M059J (cell line): ENCODE measurements at places on chromosomes 6 and 20. TPM values are rescaled to one million over a fixed set of nuclear protein-coding genes. Genes with fewer than 3 reads are reported as not detected.
A peak's percentile ranks its signal among the peaks of the same experiment; 100 is the strongest.

DNA sequence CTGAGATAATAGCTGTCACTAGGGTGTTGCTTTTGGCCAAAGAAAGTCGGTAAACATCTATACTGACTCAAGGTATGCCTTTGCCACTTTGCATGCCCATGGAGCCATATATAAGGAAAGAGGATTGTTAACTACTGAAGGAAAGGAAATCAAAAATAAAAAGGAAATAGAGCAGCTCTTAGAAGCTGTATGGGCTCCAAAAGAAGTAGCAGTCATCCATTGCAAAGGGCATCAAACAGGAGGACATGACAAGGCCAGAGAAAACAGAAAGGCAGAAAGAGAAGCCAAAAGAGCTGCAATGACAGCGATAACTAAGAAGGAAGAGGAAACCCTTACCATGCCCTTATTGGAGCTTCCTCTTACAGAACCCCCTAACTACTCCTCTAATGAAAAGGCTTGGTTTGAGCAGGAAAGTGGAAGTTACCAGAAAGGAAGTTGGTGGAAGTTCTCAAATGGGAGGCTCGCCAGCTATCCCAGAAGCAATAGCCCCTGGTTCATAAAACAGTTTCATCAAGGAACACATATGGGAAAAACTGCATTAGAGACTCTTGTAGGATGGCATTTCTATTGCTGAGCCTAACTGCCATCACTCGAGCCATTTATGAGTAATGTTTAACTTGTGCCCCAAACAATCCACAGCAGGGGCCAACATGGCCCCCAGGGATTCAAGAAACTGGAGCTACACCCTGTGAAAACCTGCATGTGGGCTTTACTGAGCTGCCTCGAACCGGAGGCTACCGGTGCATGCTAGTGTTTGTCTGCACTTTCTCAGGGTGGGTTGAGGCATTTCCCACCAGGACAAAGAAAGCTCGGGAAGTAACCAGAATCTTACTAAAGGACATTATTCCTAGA lies 7.0 kb downstream of the IL22RA2 start:
- no peak for DNase-seq

- no peak for DNase-seq
Observed at GRCh38 chr20:60300374-60300773, 342.2 kb downstream of the CDH26 start.

GRCh38 chr6:145372671-145373151 lies 362.6 kb downstream of the EPM2A start:
- peak; percentile 88 for DNase-seq

- DNase-seq: no peak
Observed at GRCh38 chr20:10626896-10627295, 46.9 kb downstream of the JAG1 start.

GRCh38 chr6:140388192-140388802 lies 1013.8 kb upstream of the CITED2 start:
- DNase-seq: peak; percentile 71

DNA sequence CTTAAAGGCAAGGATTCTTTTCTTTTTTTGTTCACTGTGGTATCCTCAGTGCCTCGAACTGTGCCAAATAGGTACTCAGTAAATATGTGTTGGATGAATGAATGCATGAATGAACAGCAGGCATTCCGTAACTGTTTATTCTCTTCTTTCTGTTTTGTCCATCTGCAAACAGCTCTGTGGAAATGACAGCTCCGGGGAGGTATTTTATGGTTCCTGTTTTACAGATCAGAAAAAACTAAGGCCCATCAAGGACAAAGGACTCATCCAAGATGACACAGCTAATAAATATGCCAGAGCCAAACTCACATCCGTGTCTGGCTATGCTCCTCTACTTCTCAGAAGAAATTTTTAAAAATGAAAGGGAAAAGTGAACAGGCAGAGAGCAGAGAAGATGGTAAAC lies 21.0 kb downstream of the JPH2 start:
- DNase-seq: peak; percentile 99

DNA sequence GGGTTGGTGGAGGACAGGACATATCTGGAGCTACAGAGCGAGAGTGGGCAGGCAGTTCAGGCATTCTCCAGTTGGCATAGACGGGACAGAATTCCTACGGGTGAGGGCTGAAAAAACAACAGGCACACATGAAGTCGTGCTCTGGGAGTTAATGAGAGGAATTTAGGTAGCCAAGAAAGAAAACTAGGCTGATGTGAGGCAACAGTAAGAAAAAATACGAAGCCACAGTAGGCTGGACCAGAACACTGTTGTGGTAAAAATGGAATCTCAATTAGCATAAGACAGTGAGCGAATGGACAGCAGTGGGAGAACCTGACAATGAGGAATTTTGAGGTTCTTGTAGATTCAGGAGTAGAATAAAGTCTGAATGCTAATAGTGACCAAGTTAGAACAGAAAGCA lies 488.1 kb upstream of the AGPAT4 start:
- no peak for DNase-seq

GRCh38 chr6:113076116-113076515 lies 729.0 kb downstream of the RFPL4B start:
- DNase-seq: no peak

SEMG1 gene
- total RNA-seq: not detected in 2 replicates

DNA sequence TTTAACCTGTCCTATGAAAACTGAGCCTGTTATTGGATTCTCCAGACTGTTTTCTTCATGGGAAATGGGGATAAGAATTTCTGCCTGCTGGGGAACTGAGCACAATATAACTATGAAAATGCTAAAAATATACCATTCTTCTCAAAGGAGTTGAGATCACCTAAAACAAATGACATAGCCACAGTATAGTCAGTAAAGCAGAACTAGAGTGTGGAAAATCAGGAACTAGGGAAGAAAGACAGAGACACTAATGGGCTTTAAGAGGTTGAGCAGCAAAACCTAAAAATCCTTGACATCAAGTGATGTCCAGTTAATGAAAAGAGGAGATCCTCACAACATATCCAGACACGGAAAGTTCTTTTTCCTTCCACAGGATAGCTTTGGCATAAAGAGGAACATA lies 215.7 kb upstream of the CST7 start:
- DNase-seq: no peak

GRCh38 chr6:154602296-154602695 lies 91.8 kb upstream of the CNKSR3 start:
- peak; percentile 69 for DNase-seq

RAB44 gene
- not detected in 2 replicates for total RNA-seq

DNA sequence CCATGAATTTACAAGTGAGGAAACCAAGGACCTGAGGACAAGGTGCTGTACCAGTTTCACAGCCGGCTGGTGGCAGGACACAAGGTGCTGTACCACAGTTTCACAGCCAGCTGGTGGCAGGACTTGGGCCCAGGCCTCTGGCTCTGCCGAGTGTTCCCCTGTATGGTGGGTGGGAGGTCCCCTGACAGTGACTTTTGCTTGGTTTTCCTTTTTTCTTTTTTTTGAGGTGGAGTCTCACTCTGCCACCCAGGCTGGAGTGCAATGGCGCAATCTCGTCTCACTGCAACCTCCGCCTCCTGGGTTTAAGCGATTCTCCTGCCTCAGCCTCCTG lies 212.4 kb downstream of the LY86 start:
- no peak for DNase-seq

GRCh38 chr6:155115893-155116570 lies 120.9 kb downstream of the TIAM2 start:
- DNase-seq: no peak

KIF25 gene
- not detected in 2 replicates for total RNA-seq

CALHM4 gene
- total RNA-seq: not detected in 2 replicates

DNA sequence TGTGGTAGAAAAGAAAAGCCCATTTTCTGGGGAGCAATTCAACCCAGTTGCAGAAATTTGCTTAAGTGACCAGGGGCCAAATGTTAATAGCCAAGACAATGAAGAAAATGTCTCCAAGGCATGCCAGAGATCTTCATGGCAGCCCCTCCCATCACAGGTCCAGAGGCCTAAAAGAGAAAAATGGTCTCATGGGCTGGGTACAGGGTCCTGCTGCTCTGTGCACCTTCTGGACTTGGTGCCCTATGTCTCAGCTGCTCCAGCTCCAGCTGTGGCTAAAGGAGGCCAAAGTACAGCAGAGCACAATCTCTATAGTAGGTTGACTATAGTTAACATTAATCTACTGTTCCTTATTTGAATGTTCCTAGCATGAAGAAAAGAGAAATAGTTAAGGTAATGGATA lies 44.7 kb downstream of the FRK start:
- DNase-seq: no peak

DNA sequence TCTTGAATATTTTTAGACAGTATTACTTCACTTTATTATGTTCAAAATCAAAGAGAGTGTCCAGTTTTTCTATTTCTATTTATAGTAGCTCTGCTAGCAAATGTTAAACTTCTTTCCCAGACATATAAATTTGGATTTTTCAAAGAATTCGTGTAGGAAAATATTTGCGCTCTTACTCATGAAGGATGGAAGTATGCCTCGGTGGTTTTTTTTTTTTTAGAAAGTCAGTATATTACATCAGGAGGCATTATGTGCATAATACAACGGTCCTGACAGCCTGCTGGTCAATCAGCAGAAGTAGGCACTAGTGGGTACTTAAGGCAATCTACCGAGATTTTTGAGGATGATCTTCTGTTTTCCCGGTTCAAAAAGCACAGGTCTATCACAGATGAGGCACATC lies 249.3 kb downstream of the TBX18 start:
- peak; percentile 22 for DNase-seq

- DNase-seq: no peak
Observed at GRCh38 chr20:2698912-2699311, 6.3 kb downstream of the EBF4 start.

- DNase-seq: no peak
Observed at GRCh38 chr6:25478973-25479372, 173.0 kb upstream of the SCGN start.

- DNase-seq: peak; percentile 35
Observed at GRCh38 chr6:44349904-44350649, 7.6 kb downstream of the SPATS1 start.

FILIP1 gene
- 0.81 and 1.3 TPM in 2 replicates for total RNA-seq

OPRM1 gene
- total RNA-seq: not detected in 2 replicates

- peak; percentile 32 for DNase-seq
Observed at GRCh38 chr6:134003542-134003951, 48.9 kb downstream of the SLC2A12 start.

DNA sequence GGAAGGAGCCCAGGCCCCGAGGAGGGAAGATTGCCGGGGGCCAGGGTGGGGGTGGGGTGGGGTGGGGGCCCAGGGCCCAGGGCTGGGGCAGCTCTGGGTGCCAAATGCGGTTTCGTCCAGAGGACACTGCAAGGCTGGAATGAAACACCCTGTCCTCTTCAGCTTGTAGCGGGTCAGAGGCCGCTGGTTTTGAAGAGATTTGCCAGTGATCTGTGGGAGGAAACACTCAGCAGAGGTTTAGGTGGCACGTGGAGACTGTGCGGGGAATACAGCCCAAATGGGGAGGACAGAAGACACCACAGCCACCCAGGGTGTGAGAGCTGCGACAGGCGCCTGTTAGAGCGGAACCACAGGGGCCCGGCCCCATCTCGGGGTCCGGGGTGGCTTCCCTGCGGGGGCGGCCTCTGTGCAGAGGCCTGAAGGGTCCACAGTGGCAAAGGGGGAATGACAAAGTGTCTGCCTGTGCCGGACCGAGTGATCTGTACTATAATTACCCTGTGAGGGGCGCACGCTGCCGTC lies 29.2 kb downstream of the FRMD1 start:
- no peak for DNase-seq

SIRPA gene
- total RNA-seq: 25.1 and 42.4 TPM in 2 replicates

- DNase-seq: no peak
Observed at GRCh38 chr6:37218061-37218460, 39.5 kb upstream of the TBC1D22B start.

GRCh38 chr6:150606647-150607328 lies 7.1 kb downstream of the PLEKHG1 start:
- DNase-seq: no peak
